ENCODE measurements at places on chromosomes 3 and 15.

DNA sequence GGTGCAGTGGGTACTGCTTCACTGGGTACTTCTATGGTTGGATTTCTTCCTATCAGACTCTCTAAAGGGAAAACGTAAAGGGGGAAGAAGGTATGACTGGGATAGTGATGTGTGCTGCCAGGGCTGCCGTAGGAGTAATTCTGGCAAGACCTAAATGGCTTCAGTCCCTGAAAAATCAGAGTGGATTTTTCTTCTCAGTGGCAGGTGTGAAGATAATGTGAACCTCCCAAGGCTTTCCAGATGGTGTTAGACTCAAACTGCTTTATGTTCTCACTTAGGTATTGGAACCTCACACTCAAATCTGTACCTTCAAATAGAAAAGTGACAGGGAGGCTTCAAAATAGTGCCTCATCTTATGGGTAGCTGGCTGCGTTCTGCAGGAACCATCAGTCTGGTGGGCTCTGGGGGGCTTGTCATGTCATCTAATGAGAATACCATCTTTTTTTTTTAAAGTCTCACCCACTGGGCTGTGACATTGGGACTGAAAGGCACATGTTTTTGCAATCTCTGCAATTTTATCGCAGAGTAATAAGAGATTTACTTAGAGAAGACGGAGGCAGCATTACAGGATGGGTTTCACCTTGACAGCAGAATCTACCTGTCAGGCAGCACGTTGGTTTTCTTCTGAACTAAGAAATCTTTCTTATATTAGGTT is 28.5 kb downstream of the MINDY4B start:
- DNase-seq, result no peak

DNA sequence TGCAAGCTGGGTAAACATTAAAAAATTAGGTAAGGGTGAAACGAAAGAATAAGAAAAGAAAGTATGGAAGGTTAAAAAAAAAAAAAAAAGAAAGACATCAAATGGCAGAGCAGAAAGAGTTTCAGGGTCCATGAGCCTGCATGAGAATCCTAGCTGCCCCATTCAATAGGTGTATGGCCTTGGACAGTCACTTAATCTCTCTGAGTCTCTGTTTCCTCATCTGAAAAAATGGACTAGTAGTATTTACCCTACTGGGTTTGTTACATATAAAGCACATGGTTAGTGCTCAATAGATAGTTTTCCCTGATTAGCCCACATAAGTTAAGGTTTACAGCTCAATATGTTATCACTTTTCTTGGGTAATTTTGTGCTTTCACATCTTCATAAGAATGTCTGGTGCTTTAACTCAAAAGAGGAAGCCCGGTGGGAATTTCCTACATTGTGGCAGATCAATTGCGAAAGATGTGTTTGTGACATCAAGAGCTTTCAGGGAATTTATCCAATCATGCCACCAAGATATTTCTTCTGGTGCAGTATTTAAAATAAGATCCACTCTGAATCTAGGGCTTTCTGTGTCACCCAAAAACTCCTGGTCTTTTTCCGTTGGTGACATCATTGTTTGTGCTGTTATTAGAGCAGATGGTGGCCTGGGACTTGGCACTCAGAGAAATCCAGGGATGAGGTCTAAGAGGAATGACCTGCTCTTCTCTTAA is 57.2 kb upstream of the UBE2E1 start:
- DNase-seq, result peak; percentile 64

DNA sequence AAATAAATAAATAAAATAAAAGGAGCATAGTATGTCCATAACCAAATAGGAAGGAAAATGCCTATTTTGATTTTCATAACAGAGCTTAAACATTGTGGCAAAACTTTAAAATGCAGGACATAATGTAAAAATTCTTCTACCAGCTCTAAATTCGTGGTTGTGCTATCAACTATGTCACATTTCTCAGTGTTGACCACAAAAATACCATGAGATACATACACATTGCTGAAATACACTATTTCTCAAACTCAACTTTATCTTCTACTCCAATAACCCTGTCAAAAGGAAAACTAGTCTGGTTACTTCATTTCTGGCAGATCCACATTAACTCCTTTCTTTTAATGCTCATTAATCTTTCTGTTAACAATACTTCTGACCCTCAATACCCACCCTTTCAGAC is 523.2 kb downstream of the FHIT start:
- DNase-seq, result peak; percentile 52

DNA sequence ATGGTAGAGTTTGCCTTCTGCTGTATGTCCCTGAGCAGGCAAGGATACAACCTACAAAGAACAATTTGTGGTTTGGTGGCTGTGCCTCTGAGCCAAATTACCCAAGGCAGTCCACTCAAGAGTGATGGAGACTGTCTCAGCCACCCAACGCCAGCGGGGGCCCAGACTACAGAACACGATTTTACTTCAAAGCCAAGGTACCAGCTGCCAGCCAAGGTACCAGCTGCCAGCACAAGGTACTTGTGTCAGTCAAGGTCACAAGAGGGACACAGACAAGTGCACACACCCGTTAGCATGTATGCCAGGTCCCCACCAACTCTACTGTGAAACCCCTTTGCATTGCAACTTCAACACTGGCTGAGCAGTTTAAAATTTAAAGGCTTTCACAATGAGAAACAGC is 23.5 kb downstream of the COLQ start:
- DNase-seq, result no peak

GRCh38 chr3:118734664-118735063 is 300.0 kb downstream of the IGSF11 start:
- no peak for DNase-seq

- no peak for DNase-seq
Observed at GRCh38 chr3:25679166-25679565, 14.5 kb upstream of the TOP2B start.

- no peak for DNase-seq
Observed at GRCh38 chr3:44065311-44066094, 176.2 kb upstream of the TOPAZ1 start.

GRCh38 chr3:73848173-73848906 is 223.6 kb upstream of the PDZRN3 start:
- peak; percentile 51 for DNase-seq

DNA sequence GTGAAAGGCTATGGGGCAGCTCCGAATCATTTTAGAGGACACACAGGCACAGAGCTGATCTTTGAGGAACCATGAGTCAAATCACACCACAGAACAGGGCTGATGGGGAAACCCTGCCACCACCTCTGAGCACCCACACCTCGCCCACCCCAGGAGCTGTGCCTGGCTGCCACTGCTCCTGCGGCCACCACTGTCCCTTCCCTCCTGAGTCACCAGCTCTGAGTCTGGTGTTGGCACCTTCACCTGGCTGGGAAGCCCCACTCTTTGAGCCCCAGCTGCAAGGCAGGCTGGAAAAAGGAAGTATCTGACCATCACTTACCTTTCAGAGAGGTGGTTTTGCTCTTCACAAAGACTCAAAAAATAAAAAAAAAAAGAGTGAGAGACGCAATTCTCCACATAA is 63.6 kb upstream of the MEF2A start:
- no peak for DNase-seq

DNA sequence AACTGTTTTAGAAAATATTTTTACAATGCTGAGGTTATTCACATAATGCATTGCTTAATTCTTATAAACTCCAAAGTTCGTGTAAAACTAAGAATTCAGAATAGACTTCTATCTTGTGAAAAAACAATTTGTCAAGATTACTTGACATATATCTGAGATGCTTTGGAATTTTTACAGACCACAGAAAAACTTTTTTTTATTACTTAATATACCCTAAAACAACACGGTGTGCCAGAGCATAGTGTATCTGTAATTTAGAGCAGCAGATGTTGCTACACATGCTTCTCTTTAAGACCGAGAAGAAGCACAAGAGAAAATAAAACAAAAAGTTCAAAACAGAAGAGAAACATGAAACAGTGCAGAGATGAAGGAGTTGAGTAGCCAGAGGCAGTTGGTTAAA is 26.4 kb downstream of the ASB7 start:
- peak; percentile 51 for DNase-seq
